CD4-positive, alpha-beta T cell treated with Interleukin-2 at 100 ng/mL for 4 hours (primary cell): ENCODE measurements at places on chromosomes 11 and 22.

- no peak for DNase-seq
Measured at GRCh38 chr22:46465345-46465720, 72.1 kb downstream of the CELSR1 start.

GRCh38 chr22:46308283-46308988 is 11.8 kb downstream of the GTSE1 start:
- DNase-seq = no peak

- DNase-seq = no peak
Measured at GRCh38 chr11:131677828-131678470, 307.5 kb downstream of the NTM start.

DNA sequence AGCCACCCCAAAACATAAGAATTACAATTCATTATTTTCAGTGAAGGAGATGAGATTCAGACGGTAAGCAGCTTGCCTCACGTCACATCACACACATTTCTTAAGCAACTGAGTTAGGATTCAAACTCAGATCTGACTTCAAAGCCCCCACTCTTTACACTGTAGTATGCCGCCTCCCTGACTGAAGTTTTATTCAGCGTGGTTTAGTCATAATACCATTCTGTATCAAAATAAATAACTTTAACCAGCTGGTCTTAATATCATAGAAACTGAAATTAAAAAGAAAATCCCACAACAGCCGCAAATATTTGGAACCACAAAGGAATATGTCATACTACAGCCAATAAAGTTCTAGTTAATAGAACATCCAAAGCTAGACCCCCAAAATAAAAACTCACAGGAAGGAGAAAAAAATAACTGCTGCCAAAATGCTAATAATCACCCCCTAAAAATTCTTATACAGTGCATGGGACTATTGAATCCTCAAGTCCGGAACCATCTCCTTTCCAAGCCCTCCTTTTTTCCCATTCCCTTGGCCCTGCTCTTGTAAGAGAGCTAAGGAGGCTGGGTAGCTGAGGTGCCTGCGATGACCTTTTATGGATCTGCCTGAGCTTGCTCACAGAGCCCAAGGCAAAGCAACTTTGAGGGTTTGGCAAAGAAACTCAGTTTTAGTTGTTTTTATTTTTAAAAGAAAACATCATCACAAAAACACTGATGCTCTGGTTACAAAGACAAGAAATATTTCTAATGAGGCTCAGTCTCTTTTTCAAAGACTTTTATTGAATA is 334.5 kb downstream of the TTC28 start:
- no peak for DNase-seq

- DNase-seq = no peak
Measured at GRCh38 chr22:49512487-49513165, 315.0 kb downstream of the BRD1 start.
